NCI-H226 (cell line): ENCODE measurements at places on chromosomes 7 and 10.

DNA sequence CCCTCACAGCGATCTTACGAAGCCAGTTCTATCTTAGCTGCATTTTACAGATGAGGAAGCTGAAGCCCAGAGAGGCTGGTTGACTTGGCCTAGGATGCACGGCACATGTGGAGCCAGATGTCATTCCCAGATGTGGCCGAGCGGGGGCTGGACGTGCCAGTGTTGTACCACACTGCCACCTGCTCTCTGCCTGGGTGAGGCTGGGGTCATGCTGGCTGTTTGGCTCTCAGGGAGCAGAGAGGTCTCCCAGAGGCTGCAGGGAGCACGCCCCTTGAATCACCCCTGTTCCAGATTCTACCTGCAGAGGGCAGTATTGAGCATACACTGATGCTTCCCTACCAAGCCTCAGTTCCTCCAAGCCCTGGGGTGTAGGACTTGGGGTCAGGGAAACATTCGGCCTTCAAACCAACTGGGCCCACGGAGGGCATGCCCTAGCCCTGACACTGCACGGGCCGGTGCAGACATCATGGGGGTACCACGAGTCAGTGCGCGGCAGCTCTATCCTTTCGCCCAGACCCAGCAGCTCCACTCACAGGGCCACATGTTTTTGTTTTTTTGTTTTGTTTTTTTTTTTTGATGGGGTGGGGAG is 3.8 kb upstream of the GTF2IRD1 start:
- DNase-seq = peak; percentile 30

GRCh38 chr10:100007231-100008141 is 2.3 kb downstream of the DNMBP start:
- no peak for DNase-seq

DNA sequence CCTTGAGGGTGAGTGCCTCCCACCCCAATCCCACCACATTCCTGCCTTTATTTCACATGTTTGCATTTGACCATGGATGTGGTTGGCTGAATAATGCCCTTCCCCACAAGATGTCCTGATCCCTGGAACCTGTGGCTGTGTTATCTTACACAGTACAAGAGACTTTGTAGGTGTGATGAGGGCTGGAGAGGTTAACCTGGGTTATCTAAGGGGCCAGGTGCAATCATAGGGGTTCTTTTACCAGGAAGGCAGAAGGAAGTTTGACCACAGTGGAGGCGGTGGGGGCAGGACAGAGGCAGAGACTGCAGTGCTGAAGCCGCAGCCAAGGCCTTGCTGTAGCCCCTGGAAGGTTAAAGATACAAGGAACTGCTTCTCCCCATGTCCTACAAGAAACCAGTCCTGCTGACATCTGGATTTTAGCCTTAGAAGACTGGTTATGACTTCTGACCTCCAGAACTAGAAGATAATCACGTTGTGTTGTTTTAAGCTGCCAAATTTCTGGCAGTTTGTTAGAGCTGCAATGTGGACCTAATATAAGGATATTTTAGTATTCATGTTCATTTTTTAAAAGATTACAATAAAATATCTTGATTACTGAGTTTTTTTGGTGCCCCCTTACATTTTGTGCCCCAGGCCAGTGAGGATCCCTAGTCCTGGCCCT is 136.6 kb downstream of the ARHGAP22 start:
- no peak for DNase-seq

- no peak for DNase-seq
Observed at GRCh38 chr7:78605119-78605518, 806.5 kb downstream of the PHTF2 start.
